ENCODE measurements at places on chromosomes 7 and 10.

DNA sequence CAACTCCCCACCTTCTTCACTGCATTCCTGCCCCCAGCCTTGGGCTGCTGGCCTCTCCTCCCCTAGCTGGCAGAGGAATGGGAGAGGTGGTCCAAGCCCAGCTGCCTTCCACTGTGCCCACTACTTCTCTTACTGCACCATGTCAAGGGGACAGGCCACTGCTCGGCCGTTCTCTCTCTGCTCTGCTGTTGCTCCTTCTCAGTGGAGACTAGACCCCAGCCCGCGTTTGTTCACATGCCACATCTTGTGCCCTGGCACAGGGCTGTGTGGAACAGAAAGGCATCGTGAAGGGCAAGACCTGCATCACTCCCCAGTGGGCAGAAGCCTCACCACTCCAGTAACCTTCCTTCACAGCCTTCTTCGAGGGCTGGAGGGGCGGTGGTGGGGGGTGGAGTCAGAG lies 711 bp upstream of the CDHR3 start:
- DNase-seq: no peak

- peak; percentile 81 for DNase-seq
Observed at GRCh38 chr7:128791121-128791971, at the start of gene CCDC136. Gene CCDC136, plus strand, starts transcription at chr7:128791968. Its CDS starts 444 bp downstream, at chr7:128792412.

DNA sequence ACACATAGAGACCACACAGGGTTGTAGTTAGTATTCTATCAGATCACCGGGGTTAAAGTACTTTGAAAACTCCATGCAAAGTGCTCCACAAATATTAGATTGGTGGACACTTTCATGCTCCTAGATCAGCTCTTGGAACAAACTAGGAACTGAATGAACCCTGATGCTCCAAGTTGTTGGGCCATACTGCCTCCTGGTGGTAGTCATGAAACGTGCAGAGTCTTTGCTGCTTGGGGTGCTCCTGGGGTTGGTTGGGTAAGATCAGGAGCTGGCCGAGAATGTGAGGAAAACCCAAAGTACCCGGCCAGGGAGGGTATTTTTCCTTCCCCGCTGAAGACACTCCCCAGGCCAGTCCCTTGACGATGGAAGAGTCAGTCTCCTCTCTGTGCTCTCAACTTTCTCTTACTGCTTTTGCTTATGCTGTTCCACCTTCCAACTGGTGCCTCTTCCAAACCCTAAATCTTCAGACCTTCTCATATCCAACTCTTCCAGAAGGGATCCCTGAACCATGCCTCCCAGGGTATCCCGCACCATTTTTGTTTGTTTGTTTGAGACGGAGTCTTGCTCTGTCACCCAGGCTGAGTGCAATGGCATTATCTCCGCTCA lies 918 bp upstream of the RPEL1 start:
- peak; percentile 88 for DNase-seq

- no peak for DNase-seq
Observed at GRCh38 chr10:124298891-124299290, 119.8 kb downstream of the OAT start.

DNA sequence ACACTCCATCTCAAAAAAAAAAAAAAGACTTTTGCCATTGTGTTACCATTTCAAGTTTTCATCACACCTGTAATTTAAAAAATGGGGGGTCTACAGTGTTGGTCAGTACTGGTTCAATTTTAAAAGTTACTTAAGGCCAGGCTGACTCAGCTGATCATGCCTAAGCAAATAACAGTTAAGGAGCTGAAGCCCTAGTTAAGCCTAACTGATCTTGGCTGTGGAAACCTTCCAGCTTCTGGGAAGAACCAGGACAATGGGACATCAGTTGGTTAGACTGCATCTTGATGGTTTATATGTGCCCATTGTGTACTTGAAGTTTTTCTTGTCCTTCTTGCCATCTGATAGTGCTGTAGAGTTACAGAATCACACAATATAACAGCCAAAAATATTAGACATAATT lies 26.7 kb downstream of the VCL start:
- DNase-seq: no peak

DNA sequence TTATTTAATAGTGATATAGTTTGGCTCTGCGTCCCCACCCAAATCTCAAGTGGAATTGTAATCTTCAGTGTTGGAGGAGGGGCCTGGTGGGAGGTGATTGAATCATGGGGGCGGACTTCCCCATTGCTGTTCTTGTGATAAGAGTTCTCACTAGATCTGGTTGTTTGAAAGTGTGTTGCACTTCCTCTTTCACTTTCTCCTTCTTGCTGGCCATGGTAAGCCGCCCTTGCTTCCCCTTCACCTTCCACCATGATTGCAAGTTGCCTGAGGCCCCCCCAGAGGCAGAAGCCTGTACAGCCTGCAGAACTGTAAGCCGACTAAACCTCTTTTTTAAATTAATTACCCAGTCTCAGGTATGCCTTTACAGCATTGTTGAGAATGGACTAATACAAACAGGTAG lies 101.4 kb downstream of the MTPAP start:
- DNase-seq: no peak

GRCh38 chr7:96088579-96088978 lies 233.3 kb downstream of the SLC25A13 start:
- DNase-seq: no peak

GRCh38 chr7:3007696-3008095 lies 36.0 kb downstream of the CARD11 start:
- DNase-seq: no peak

DNA sequence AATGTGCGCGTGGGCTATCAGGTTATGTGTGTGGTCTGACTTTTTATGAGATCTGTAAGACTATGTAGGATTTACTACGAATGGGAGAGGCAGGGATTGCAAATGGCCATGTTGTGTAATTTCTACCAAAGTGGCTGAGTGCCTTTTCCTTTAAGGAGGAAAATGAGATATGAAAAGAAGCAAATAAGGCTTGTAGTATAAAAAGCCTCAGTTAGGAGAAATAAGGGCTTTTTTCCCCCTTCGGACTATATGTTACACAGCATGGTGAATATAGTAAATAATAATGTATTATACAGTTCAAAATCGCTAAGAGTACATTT lies 447 bp upstream of the GPAM start:
- no peak for DNase-seq

- DNase-seq: peak; percentile 65
Observed at GRCh38 chr10:86857128-86857721, 100.2 kb downstream of the MMRN2 start.

- DNase-seq: peak; percentile 43
Observed at GRCh38 chr7:156892081-156892800, 742 bp downstream of the LMBR1 start.

- DNase-seq: peak; percentile 83
Observed at GRCh38 chr7:47383072-47383471, 198.8 kb downstream of the TNS3 start.

- no peak for DNase-seq
Observed at GRCh38 chr7:1105189-1105588, 17.3 kb downstream of the GPER1 start.
